NCI-H460 (cell line): ENCODE measurements at places on chromosomes 5 and 9.

GRCh38 chr5:14204011-14204670 lies 61.0 kb downstream of the TRIO start:
- DNase-seq: no peak

GRCh38 chr9:24616863-24617262 lies 71.2 kb upstream of the IZUMO3 start:
- no peak for DNase-seq

- no peak for DNase-seq
Measured at GRCh38 chr5:93755716-93756115, 14.3 kb upstream of the POU5F2 start.

DNA sequence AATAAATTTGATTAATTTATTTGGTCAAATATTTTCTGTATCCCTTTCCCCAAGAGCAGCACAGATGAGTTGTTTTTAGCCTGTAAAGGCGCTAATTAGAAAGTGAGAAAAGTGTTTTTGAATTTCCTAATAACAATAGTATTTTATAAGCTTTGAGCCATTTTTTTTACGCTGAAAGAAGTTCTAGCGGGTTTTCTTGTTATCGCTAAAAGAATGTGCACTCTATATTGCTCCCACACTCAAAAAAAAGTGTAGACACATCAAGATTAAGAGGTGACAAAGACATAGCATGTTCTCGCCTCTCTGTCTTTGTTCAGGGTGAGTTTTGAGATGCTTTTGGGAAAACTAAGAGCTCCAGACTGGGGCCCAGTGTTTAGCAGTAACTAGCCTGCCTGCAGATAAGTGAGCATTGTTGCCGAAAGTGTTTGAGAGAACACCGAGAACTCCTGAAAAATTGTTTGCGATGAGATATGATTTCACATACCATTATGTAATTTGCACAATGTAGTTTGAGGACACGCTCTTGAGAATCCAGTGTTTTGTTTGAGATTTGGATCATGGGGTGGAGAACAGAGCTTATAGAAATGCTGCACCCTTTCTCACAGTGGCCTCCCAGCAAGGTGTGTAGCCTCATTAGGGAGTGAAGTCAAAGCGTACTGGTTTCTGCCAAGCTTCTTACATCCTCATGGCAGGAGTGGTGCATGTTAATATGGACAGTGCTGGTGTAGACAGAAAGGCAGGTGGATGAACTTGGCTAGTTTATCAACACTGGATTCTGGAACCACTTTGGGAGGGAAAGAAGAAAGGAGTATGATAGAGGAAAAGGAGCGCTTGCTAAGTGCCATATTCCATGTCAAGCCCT lies 1.5 kb downstream of the F2R start:
- DNase-seq: no peak

DNA sequence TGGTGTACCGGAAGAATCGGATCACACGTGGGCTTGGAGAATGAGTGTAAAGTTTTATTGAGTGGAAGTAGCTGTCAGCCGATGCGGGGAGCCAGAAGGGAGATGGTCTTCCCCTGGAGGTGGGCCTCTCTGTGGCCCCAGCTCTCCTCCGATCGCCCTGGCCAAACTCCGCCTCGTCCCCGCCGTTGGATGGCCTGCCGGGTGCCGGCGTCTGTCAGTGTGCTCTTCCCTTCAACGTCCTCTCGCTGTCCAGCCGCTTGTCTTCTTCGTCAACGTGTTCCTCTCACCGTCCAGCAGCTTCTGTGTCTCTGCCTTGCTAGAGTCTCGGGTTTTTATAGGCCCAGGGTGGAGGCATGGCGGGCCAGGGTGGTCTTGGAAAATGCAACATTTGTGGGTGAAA lies 27.6 kb upstream of the TMEM215 start:
- no peak for DNase-seq

DNA sequence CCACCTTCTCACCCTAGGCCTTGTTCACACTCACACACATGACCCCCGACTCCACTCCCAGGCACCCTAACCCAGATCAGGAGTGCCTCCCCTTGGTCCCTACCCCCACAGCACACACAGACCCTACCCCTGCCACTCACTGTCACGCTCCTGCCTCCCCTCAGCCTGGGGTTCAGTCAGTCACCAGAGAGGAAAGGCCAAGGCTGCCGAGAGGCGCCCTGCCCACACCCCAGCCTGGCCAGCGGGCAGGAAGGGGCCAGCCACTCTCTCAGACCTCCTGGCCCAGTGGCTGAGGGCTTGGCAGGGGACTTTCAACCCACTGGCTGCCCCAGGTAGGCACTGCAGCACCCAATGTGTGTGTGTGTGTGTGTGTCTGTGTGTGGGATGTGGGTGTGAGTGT lies 122.4 kb upstream of the MVB12B start:
- DNase-seq: no peak

DNA sequence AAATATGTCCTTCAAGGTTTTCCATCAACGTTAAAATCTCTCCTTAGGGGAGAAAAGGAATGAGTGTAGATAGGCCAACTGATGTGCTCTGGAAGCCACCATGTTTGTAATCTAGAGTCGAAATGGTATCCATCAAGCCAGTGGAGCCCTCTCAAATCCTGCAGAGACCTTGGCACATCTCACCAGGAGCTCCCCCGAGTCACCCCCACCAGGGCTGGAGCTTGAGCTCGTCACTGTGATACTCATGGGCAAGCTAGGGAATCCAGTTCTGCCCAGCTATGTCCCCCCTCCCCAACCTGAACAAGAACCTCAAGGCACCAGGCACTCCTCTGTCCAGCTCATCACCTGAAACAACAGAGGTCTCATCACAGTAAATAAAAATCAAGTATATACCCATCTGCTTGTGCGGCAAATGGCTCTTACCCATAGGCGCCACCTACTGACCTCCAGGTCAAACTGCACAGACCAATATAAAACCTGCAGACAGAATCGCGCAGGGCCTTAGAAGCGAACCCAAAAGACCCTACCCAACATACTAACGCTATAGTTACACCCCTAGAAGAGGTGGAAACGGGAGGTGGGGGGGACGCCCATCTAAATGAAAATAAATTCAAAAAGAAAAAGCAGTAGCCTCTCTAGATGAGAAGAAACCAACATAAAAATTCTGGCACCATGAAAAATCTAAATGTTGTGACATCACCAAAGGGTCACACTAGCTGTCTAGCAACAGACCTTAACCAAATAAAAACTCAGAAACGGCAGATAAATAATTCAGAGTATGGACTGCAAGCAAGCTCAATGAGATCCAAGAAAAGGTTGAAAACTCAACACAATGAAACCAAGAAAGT lies 75.0 kb downstream of the TTC39B start:
- peak; percentile 11 for DNase-seq

DNA sequence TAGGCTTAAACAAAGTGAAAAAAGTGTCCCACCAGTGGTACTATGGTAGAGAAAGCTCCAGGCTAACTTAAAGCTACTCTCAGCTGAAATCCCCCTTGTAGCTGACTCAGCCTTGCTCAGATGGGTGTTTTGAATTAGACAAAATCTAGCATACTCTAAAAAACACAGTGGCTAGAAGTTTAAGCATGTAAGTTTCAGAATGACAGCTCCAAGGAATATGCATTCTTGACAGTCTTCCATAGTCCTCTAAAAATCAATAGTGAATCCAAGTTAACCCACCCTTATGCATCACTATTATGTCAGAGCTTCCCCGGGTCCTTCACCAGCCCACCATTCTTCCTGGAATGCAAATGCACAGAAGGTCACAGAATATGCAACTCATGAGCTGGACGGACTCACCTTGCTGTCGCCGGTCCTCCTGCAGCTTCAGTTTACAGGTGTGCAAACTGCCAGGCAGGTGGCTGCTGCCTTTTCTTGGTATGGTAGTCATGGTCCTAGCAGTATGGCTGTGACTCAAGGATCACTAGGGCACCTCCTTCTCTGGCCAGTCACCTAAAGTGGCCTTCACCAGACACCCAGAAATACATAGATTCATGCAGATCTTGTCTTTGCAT lies 668 bp downstream of the RANBP3L start:
- DNase-seq: no peak

DNA sequence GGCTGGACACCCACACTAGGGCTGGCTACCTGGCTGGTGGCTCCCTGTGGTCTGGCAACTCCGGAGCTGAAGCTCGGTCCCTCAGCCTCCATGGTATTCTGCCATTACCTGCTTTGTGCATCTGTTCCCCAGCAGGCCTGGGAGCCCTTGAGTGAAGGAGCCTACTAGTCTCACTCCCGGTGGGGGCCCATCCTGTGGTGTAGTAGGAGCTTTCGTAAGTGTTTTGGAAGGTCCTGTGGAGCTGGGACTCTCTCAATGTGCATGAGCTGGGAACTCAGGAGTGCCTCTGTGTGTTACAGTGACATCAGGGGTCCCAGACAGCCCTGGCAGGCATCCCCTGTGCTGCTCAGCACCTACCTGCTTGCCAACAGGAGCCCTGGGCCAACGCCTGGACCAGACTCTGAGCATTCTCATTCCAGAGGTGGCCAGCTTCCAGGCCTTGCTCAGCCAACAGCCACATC lies 267.1 kb downstream of the GADD45G start:
- DNase-seq: no peak

GRCh38 chr9:130126721-130127433 lies 45.3 kb upstream of the NCS1 start:
- no peak for DNase-seq

DNA sequence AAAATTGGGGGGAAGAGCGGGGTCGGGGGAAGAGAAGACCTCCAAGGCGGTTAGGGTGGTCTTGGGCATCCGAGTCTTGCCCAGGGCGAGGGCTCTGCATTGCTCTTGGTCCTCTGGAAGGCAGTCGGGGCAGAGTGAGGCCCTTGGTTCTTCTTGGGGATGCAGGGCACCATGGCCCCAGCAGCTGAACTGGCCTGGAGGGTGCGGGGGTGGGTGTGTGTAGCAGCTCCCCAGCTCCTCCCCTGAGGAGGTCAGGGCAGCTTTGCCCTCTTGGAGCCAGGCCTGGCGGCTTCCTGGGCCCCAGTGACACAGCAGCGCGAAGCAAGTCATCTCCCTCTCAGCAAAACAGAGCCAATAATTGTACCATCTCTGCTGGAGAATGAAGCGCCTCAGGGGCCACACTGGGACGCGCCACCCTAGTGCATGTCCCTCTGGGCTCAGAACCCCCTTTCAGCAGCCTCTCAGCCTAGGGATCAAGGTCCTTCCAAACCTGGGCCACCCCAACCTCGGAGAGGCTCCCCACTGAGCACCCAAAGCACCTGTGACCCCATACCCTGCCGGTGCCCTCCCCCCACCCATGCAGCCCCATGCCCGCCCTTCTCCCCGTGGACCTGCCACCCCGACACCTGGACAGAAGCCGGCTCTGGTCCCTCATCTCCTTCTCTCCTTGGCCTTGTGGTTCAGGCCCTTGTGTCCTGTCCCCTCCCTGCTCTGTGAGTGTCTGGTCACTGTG lies 10.4 kb upstream of the RXRA start:
- no peak for DNase-seq

DNA sequence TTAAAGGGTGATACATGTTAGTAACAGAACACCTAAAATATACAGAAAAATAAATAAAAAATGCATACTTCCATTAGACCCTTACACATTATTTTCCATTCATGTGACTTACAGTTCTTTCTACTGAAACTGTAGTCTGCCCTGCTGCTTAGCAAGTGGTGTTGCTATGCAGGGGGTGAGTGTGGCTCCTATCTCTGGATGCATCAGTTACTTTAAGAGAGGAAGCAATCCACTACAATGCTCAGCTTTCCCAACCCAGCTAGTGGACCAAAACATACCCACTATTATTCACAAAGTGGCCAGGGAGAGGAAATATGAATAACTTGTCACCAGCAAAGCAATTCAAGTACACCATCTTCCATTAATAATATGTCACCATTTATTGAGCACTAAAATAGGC lies 121.8 kb downstream of the DOCK2 start:
- no peak for DNase-seq

GRCh38 chr5:113806250-113806649 lies 292.8 kb downstream of the YTHDC2 start:
- DNase-seq: peak; percentile 38

GRCh38 chr5:149203921-149204441 lies 62.7 kb downstream of the ABLIM3 start:
- DNase-seq: no peak

- DNase-seq: no peak
Measured at GRCh38 chr5:158686214-158686613, 413.5 kb downstream of the EBF1 start.

- no peak for DNase-seq
Measured at GRCh38 chr5:91359962-91360609, 23.0 kb downstream of the ARRDC3 start.

DNA sequence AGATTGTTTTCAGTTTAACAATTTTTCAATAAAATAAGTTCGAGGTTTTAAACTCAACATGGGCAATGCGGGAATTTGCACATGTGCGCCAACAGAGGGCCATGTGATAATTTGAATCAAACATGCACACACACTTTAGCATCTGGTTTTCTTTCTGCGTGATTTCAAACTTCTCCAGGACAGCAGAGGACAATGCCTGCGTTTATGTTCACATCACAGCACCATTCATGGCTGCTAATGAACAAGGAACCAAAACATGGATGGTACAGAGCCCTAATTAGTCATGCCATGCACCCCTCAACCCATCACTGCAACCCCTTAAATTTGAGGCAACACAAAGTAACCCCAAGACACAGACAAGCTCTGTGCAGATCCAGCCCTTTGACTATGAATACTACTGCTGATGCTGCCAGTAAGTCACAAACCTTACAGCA lies 2.8 kb downstream of the SHC3 start:
- no peak for DNase-seq

- no peak for DNase-seq
Measured at GRCh38 chr5:138979684-138980280, 104.6 kb upstream of the LRRTM2 start.

DNA sequence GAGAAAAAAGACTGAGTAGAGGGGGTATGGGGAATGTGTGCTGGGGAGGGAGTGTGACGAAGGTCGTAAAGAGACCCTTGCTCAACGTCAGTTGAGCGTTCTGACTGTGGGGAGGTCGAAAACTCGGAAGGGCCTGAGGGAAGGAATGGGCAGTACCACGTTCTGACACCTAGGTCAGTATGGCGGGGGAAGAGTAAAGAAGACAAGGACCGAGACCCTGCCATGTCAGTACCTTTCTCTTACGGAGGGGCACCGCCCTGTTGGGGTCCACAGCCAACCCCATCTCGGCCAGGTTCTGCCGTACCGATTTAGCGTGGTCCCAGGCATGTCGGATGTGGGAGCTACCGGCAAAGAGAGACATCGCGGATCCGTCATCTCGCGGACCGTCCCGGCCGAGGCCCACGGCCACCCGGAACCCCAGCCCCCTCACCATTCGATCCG lies 375 bp downstream of the NOP16 start:
- no peak for DNase-seq

GRCh38 chr5:134003064-134003816 lies 1.5 kb downstream of the VDAC1 start:
- DNase-seq: no peak

DNA sequence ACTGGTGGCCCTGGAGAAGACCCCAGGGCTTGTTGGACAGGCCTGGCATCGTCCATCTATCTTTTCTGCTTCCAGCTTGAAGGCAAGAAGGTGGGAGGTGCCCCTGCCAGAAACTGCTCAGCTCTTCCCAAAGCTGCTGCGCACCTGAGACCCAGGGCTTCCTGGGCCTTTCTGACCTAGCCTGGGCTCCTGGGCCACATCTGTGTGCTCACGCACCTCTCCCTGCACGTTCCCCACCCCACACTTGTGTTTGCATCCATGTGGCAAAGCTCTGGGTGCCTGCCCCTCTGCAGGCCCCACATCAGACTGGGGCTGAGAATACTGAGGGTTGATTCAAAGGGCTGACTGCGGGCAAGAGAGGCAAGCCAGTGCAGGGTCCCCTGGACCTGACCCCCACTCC lies 63.4 kb downstream of the PFDN1 start:
- DNase-seq: no peak

GRCh38 chr5:77305222-77305846 lies 94.9 kb downstream of the PDE8B start:
- DNase-seq: no peak

GRCh38 chr5:16179936-16180788 lies 571 bp upstream of the MARCHF11 start:
- DNase-seq: no peak

- peak; percentile 89 for DNase-seq
Measured at GRCh38 chr5:8829323-8830029, 716.4 kb downstream of the SEMA5A start.
